ENCODE measurements at places on chromosomes 7 and 10. TPM values are rescaled to one million over a fixed set of nuclear protein-coding genes. Genes with fewer than 3 reads are reported as not detected.

- DNase-seq = no peak
Measured at GRCh38 chr7:17038783-17039170, 157.0 kb upstream of the AGR3 start.

GRCh38 chr10:73953665-73954064 is 42.7 kb downstream of the PLAU start:
- DNase-seq = peak; percentile 39

DNA sequence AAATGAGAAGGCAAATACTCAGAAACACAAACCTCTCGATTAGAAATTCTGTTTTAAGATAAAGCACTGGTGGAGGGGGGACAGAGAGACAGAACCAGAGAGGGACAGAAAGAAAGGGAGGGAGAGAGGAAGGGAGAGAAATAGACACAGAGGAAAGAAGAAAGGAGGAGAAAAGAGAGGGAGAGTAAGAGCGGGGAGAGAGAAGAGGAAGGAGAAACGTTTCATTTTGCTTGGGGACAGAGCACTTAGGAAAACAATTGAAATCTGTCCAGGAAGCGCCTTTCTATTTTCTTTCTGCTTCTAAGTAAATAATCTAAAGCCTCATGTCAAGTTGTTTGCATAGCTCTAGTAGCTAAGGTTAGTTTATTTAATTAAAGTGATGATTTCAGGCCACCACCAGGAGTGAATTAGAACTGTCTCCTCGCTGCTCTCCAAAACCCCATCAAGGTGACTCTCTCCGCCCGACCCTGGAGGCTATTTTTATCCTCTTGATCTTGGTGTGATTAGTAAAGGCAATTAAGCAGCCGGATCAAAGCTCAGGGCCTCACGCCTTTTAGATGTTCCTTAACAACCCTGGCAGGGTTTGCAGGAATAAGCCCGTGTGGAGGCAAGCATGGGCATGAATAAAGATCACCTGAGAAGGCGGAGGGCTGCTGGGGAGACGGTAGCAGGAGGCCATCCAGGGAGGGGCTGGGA is 73.4 kb upstream of the INSIG1 start:
- no peak for DNase-seq

DNA sequence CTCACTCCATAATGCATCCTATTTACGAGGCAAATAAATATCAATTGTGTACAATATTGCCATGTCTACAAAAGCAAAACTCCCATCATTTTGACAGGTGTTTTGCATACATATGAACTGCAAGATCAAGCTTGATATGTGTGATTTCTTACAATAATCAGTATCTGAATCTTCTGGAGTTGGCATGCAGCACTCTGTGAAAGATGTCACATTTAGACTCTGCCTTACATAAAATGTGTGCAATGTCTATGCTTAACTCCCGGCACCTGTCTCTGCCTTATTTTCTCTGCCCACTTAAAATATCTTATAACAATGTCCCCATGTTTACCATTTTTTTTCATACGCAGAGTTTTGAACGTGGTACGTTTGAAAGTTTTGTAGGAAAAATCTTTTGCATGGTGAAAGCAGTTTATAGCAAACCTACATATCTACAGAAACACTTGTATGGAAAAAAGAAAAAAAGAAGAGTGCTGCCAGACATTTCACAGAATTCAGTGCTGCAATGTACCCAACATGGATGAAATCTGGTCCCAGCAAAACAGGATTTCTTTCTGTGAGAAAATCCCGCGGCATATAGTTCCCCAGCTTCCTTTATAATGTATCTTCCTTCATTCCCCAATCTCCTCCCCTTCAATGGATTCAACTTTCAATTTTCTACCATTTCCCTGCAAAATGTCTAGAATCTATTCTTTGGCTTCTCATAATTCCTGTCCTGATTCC is 114.1 kb upstream of the NRP1 start:
- no peak for DNase-seq

DNA sequence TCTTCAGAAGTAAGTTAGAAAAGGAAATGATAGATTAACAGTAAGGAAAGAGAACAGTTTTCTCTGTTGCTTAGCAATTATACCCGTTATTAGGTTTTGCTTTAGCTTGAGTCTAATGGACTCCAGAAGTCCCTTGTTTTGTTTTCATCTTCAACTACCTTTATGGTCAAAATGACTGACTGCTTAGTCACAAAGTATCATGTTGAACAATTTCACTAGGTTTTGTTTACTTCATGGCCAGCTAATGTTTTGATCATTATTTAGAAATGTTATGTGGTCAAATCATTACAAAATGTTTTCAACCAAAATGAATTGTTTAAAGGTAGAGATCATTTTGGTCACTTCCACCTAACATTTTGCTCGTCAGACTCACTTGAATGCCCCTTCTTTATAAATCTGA is 1.9 kb downstream of the UBN2 start:
- DNase-seq = peak; percentile 73

- no peak for DNase-seq
Measured at GRCh38 chr7:4272141-4272540, 410.0 kb upstream of the FOXK1 start.

- DNase-seq = no peak
Measured at GRCh38 chr7:34191771-34192479, 286.6 kb downstream of the BMPER start.

GRCh38 chr10:80164596-80164995 is 32.1 kb downstream of the PLAC9 start:
- no peak for DNase-seq

DNA sequence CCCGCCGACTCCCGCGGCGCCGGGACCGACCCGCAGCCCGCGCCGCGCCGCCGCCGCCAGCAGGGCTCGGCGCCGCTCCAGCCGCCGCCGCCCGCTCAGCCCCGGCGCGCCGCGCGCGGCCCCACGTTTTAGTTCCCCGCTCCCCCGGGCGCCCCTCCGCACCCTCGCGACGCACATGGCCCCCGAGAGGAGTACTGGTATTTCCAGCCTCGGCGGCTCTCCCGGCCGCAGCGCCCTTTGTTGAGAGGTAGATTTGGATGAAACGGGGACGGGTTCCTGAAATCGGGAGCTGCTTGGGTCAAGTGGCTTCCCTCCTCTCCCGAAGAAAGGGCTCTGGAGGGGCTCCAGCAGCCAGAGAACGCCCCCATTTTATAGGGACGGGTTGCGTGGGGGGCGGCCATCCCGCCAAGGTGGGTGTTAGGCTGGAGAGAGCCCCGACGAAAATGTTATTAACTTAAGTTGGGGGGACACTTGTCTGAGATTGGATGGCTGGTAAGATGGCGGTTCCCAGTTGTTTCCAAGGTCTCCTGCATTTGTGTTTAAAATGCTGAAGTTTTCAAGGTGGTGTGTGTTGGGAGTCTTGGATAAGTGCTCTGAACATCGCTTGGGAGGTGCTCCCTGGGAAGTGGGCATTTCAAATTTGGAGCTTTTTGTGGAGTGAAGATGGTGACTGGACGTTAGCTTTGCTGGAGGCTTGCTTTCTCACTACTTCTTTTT is 1.2 kb downstream of the BMI1 start:
- DNase-seq = peak; percentile 59

DNA sequence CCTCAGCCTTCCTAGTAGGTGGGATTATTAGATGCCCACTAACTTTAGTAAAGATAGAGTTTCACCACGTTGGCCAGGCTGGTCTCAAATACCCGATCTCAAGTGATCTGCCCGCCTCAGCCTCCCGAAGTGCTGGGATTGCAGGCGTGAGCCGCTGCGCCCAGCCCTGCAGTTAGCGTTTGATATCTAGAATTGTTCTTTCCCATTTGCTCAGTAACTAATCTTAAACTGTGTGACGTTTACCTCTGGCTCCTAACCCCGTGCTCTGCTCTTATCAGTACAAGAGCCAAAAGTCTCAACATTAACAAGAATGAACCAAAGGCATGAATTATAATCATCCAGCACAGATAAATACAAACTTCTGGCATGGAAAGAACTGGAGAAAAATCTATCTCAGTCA is 47.4 kb downstream of the IGF2BP3 start:
- no peak for DNase-seq

DNA sequence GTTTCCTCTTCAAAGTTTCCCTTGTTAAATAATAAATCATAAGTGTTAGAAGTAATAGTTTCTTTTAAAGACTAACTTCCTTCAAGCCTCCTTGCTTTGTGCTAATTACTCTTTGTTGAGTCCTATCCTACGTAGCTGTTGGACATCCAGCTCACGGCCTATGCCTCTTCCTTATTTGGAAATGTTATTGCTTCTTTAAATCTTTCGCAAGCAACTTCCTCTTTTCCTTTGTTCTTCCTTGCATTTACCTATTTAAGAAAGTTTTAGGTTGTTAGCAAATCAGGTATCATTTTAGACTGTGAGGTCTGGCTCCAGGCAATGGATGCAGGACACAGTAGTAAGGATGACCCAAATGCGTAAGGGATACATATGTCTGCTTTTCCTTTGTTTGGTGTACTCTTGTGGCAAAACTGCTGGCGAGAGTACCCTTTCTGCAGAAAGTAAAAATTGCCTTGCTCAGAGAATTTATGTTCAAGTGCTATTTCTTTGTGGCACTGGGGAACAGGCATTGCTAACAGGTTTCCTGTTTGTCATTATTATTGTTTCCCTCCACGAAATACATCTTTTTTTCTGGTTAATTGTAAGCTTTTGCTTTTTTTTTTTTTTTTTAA is 110.5 kb downstream of the DYNC2I1 start:
- no peak for DNase-seq

- peak; percentile 47 for DNase-seq
Measured at GRCh38 chr10:60032723-60033122, 126.4 kb upstream of the CCDC6 start.

- DNase-seq = no peak
Measured at GRCh38 chr7:25726170-25726780, 425.7 kb upstream of the NFE2L3 start.

GRCh38 chr7:3243256-3243655 is 57.8 kb upstream of the SDK1 start:
- no peak for DNase-seq

DNA sequence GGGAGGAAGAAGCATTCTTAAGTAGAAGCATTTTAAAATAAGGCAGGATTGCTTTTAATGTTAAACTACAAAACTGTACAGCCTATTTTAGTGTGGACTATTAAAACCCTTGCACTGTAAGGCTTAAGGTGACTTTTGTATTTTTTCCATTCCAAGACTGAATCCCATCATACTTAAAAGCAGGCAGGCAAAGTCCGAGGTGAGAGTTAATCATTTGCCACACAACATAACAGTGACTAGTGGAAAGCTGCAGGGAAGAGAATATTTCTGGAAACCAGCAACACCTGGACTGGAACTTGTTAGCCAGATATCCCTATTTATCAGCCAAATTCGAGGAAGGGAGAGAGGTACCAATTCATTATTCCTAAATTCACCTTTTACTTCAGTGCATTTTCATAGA is 3.5 kb downstream of the PRR15 start:
- DNase-seq = no peak

GRCh38 chr10:11533328-11533781 is 78.1 kb downstream of the USP6NL start:
- DNase-seq = peak; percentile 38

DNA sequence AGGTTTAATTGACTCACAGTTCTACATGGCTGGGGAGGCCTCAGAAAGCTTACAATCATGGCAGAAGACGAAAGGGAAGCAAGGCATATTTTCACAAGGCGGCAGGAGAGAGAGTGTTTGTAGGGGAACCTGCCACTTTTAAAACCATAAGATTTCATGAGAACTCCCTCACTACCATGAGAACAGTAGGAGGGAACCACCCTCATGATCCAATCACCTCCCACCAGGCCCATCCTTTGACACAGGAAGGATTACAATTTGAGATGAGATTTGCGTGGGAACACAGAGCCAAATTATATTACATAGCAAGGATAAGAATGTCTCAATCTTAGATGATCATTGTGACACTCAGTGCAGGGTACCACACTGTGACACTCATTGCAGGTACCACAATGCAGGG is 44.2 kb downstream of the MRPL32 start:
- no peak for DNase-seq

DNA sequence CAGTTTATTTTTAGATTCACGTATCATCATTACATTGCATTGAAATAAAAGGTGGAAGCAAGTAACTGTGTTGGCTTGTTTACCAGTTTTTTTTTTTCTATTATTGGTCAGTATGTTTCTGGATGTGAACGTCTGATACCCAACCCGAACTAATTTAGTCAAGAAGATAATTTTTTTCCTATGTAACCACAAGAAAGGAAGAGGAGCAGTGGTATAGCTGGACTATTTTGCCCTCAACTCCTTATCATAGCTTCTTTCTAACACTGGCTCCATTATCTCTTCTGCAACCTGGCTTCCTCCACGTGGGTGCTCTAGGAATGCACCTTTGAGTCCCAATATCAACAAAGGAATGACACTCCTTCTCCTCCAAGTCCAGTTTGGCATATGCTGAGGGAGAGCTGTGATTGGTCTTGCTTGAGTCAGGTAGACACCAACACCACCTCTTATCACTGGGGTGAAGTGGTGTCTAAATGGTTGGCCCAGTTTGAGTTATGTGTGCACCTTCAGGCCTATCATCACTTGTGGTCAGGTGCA is 29.4 kb downstream of the OR9A2 start:
- no peak for DNase-seq

GRCh38 chr7:155874411-155874810 is 62.1 kb upstream of the SHH start:
- DNase-seq = no peak

- no peak for DNase-seq
Measured at GRCh38 chr10:75024971-75025523, 86.4 kb upstream of the SAMD8 start.

DNA sequence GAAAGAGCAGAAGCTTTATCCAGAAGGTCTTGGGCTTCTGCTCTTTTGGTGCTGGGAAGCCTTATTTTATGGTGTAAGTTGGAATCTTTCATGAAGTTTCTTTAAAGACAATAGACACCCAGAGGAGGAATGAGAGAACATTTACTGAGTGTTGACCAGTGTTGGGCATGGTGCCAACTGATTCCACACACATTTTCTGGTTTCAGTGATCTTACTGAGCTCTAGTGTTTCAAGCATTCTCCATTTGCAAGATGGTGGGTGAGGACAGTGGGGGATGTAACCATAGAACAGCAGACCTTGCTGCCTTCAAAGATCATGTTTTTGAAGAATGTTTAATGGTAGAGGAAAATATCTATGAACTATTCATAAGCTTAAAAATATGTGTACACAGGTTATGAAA is 114.6 kb downstream of the LRMDA start:
- DNase-seq = no peak

The TAS2R60 gene
- not detected for total RNA-seq

The SPAG6 gene
- total RNA-seq = not detected

The SGCE gene
- total RNA-seq = 70.4 TPM

The UPK3BL2 gene
- 1.6 TPM for total RNA-seq

The PRSS37 gene
- total RNA-seq = not detected

The ELFN1 gene
- 6.2 TPM for total RNA-seq

The MUC12 gene
- 1.5 TPM for total RNA-seq

The NRF1 gene
- total RNA-seq = 7.0 TPM

The ENO4 gene
- 0.51 TPM for total RNA-seq

The TRIL gene
- 0.32 TPM for total RNA-seq

The LRRC61 gene
- total RNA-seq = not detected

The TFPI2 gene
- total RNA-seq = 435 TPM

The ZNF518A gene
- 11.3 TPM for total RNA-seq

The UPK3B gene
- 0.11 TPM for total RNA-seq

The DPP6 gene
- total RNA-seq = not detected

The ZP3 gene
- total RNA-seq = 4.5 TPM
